Ovary (tissue), 10 donors: ENCODE measurements at places on chromosomes 3 and 15. TPM values are rescaled to one million over a fixed set of nuclear protein-coding genes. Genes with fewer than 3 reads are reported as not detected.

ENTPD3 gene
- polyA plus RNA-seq, result 5.6 TPM

ULK4 gene
- polyA plus RNA-seq, result 7.3 TPM

GLDN gene
- 10.3 TPM for polyA plus RNA-seq

AADACL2 gene
- 0.30 TPM for polyA plus RNA-seq

RAB8B gene
- 18.5 TPM for polyA plus RNA-seq

CCDC39 gene
- 0.30 TPM for polyA plus RNA-seq

C3orf49 gene
- polyA plus RNA-seq, result not detected

GRCh38 chr15:36529296-36530011 lies 50.0 kb upstream of the CDIN1 start:
- DNase-seq, result no peak

- no peak for DNase-seq
Measured at GRCh38 chr15:101497484-101498034, 8.1 kb upstream of the PCSK6 start.

GRCh38 chr15:47186075-47186474 lies 531.2 kb upstream of the SEMA6D start:
- DNase-seq, result no peak

GRCh38 chr15:50542887-50543210 lies 3.6 kb downstream of the USP50 start:
- DNase-seq, result no peak

DNA sequence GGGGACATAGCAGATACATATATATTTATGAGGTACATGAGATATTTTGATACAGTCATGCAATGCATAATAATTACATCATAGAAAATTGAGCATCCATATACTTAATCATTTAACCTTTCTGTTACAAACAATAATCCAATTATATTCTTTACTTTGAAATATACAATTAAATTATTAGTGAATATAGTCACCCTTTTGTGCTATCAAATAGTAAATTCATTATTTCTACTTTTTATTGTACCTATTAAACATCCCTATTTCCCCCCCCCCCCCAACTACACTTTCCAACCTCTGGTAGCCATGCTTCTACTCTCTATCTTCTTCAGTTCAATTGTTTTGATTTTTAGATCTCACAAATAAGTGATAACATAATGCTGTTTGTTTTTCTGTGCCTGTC lies 719.1 kb downstream of the ZBBX start:
- no peak for DNase-seq

GRCh38 chr3:88671573-88671972 lies 435.8 kb upstream of the EPHA3 start:
- no peak for DNase-seq

DNA sequence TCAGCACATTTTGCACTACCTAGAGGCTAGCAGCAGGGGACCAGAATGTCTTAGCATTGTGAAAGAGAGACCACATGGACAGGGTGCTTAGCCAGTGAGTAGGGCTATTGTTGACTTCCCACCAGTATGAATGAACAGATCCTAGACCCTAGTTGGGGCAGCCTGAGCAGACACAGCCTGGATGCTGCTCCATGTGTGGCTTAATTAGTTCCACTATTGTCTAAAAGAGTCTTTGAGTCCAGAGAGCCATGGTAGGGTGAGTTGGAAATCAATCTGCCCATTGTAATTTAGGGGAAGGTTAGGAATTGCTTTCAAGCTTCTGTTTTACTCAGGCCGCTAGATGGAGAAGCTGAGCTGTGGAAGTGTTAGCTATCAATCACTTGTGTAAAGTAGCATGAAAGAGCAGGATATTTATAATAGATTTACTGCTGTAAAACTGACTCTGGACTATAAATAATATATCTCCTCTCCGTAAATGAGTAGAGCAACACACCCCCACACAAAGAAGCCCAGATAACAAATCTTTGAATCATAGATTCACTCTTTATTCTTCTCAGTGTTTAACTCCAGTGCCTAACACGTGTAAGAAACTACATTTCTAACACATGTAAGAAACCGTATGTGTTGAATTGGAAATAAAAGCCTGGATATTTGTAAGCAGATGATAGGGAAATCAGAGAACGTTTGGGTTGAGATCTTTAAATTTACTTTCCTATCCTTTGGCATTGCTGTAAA lies 4.1 kb upstream of the GCSAM start:
- DNase-seq, result no peak

GRCh38 chr15:69758810-69759790 lies 306.5 kb downstream of the RPLP1 start:
- no peak for DNase-seq

DNA sequence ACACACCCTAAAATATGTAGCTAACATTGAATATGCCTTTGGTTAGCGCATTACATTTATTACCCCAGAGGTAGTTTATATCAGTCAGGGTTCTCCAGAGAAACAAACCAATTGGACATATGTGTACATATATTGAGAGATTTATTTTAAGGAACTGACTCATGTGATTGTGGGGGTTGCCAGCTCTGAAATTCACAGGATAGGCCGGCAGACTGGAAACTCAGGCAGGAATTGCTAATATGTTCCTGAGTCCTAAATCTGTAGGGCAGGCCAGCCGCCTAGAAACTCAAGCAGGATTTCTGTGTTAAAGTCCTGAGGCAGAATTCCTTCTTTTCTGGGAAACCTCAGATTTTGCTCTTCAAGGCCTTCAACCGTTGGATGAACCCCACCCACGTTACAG lies 189.7 kb downstream of the CDIN1 start:
- no peak for DNase-seq
